ENCODE measurements at places on chromosomes 4 and X.

DNA sequence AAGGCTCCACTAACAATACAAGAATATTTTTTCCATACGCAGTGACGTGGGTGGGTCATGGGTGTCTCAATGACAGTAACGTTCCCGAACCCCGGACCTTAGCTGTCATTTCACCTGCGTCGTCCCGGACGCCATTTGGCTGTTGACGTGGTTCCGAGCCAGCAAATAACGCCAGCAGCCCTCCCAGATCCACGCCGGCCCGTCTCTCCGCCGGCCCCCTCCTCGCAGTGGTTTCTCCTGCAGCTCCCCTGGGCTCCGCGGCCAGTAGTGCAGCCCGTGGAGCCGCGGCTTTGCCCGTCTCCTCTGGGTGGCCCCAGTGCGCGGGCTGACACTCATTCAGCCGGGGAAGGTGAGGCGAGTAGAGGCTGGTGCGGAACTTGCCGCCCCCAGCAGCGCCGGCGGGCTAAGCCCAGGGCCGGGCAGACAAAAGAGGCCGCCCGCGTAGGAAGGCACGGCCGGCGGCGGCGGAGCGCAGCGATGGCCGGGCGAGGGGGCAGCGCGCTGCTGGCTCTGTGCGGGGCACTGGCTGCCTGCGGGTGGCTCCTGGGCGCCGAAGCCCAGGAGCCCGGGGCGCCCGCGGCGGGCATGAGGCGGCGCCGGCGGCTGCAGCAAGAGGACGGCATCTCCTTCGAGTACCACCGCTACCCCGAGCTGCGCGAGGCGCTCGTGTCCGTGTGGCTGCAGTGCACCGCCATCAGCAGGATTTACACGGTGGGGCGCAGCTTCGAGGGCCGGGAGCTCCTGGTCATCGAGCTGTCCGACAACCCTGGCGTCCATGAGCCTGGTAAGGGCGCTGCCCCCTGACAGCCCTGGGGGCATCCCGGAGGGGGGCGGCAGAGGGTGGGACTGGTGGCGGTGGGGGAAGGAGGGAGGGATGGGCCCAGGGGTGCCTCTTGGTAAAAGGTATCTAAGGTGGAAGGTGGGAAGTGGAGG lies at the start of gene CPE:
CPE (plus strand) TSS at position 264 of the 933 bp plus-strand sequence; CDS start at position 478, 214 bp downstream.
- DNase-seq = peak; percentile 93

- DNase-seq = no peak
Measured at GRCh38 chr4:186445040-186445439, 110.3 kb downstream of the MTNR1A start.

DNA sequence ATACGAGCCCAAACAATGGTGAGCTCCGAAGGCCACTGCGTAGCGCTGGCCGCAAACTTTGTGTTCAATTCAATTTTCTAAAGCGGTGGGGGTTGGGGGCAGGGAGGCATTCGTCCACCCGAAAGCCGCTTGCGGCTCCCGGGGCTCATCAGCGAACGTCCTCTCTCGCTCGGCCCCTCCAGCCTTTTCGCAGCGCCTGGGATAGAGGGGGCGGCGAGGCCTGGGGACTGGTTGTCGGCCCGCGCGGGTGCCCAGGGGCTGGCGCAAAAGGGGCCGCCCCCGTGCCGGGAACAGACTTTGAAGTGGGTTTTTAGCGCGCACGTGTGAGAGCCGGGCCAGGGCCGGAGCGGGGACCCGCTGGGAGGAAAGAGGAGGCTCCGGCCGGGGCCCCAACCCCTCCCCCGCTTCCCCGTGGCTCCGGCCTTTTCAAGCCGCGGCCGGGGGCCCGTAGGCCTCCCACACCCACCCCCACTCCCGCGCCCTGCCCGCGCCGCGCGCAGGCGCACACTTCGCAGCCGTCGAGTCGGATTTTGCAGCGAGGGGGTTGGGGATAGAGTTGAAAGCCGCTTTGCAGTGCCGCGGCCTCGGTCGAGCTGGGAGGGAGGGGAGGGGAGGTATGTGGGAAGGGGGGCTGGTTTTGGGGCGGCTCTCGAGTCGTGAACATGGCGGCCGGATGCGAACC lies 8.3 kb downstream of the ZIC3 start:
- DNase-seq = no peak

DNA sequence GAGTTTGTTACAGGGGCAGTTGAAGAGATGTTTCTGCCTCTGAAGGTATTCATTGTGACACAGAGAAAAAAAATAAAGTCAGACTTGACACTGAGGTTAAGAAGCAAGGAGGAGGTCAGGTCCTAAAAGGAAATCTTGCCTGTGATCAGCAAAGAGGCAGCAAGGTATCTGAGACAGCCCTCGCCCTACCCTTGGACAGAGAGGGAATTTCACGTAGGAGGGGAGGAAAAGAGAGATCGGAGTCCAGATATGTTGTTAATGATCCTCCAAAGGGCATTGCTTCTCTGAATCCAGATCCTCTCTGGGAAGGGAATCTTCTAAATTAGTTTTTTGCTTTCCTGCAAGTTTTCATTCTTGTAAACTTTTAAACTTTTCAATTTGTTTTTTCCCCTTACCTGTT lies 15.3 kb upstream of the PRR27 start:
- no peak for DNase-seq

GRCh38 chr4:30056016-30056766 lies 664.0 kb upstream of the PCDH7 start:
- DNase-seq = no peak

- no peak for DNase-seq
Measured at GRCh38 chr4:85707611-85708010, 232.7 kb downstream of the ARHGAP24 start.

GRCh38 chrX:113297437-113297836 lies 456.8 kb upstream of the AMOT start:
- DNase-seq = no peak

DNA sequence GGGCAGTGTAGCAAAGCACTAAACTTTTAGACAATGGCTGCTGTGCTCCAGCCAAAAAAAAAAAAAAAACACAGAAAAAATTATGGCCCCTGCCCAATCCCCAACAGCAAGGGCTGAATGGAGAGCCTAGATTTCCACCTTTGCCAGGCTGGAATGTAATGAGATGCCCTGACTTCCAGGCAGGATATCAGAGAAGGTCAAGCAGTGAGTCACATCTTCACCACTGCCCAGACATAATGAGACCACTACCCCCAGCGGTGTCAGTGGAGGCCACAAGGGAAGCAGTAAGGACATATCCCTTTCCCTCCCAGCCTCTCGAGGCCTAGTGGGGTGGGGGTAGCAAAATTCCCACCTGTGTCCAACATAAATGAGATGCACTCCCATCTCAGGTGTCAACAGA lies 216.3 kb upstream of the LEF1 start:
- no peak for DNase-seq

DNA sequence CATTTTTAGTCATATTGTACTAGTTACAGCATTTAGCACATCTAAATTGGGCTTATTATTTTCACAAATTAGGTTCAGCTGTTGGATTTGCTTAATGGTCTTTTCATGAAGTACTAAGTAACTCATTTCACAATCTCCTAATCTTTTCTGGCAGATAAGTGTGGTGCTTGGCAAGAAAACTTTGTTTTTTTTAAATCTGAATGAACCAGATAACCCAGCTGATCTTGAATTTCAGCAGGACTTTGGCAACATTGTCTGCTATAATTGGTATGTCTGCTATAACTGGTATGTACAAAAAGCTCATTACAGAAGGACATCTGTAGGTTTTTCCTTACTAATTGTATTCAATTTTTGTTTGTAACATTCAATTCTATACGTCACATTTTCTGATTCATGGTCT lies 22.7 kb downstream of the WDR19 start:
- no peak for DNase-seq

- DNase-seq = no peak
Measured at GRCh38 chr4:148112231-148112982, 329.8 kb downstream of the NR3C2 start.

- DNase-seq = no peak
Measured at GRCh38 chr4:56755901-56756300, 65.6 kb downstream of the SPINK2 start.

- DNase-seq = no peak
Measured at GRCh38 chrX:147351644-147352043, 537.1 kb upstream of the CXorf51A start.

GRCh38 chrX:155115174-155115819 lies 44.0 kb downstream of the BRCC3 start:
- DNase-seq = no peak

DNA sequence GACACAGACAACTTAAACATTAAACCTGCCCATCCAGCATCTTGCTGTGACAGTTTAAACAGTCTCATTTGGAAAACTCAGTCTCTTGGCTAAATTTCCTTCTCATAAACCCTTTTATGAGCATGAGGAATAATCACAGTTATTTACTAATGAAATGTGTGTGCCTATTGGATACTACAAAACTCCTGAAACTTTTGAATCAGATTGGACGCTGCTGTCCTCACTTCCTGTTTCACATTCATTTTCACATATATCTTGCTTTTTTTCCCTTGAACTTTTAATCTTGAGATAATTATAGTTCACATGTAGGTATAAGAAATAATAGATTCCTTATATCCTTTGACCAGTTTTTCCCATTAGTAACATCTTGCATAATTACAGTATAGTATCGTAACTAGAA lies 111.7 kb downstream of the CDKL5 start:
- DNase-seq = no peak

- no peak for DNase-seq
Measured at GRCh38 chr4:54607067-54607466, 50.7 kb upstream of the KIT start.

- DNase-seq = no peak
Measured at GRCh38 chr4:94368459-94368858, 25.8 kb upstream of the HPGDS start.

DNA sequence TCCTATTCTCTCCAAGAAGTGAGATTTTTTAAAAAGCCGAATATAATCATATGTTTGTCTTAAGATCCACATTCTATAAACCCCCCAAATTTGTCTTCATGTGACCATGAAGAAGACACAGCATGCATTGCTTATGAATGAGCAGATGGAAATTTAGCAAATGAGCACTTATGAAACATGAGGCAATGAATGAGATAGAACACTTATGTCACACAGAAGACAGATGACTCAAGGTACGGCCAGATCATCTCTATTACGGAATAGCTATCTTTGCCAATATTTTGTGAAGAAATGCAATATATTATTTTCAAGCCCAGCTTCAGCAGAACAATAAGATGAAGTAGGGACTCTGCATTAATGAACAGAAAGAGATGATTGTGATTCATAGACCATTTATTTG lies 21.4 kb downstream of the PHEX start:
- DNase-seq = no peak

GRCh38 chr4:140800666-140801065 lies 44.5 kb upstream of the TBC1D9 start:
- no peak for DNase-seq

DNA sequence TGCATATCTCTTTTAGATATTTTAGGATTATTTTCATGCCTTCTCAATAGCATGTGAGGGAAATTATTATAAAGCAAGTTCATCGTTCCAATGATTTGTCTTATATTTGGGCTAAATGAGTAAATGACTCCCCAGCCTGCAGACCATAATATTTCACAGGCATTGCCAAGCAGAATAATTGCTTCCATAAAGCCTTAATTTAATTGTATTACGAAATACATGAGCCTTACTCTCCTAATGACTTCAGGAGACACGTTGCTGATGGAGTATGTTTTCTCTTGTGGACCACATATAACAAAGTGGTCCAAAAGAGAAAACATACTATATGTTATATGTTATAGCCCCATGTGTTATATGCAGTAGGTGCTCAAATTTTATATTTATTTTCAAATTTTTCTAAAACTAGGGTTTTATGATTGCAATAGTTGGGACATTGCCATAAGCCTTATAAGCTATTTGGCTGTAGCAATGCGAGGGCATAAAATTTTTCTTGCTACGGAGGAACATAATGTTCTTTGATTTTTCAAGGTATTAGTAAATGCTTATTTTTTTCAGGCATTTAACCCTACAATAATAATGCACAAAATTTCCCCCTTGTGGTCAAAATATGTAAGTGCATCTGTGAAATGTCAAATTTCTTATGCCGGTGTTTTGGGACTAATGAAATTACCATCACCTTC lies 26.2 kb upstream of the TMPRSS11D start:
- DNase-seq = peak; percentile 37

DNA sequence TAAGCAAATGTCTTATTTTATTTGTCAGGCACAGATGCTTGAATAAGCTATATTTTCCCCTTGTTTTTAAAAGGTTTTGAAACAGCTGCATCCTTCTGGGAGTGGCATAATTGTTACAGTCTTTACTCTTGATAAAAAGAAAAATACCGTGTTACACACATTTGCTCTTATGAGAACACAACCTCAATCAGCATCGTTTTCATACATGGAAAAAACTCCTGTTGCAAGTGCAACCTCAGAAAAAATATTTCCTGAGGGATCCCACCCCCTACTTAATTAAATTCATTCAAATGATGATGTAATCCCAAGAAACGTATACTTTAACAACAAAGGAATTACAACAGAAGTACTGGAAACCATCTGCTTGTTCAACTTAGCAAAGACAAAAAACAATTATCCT lies 58.6 kb downstream of the SMAD1 start:
- no peak for DNase-seq

GRCh38 chr4:65482410-65482809 lies 187.9 kb downstream of the EPHA5 start:
- peak; percentile 63 for DNase-seq

GRCh38 chr4:76240236-76240635 lies 11.3 kb upstream of the FAM47E start:
- no peak for DNase-seq

GRCh38 chr4:89939994-89940393 lies 45.3 kb downstream of the MMRN1 start:
- DNase-seq = peak; percentile 67

DNA sequence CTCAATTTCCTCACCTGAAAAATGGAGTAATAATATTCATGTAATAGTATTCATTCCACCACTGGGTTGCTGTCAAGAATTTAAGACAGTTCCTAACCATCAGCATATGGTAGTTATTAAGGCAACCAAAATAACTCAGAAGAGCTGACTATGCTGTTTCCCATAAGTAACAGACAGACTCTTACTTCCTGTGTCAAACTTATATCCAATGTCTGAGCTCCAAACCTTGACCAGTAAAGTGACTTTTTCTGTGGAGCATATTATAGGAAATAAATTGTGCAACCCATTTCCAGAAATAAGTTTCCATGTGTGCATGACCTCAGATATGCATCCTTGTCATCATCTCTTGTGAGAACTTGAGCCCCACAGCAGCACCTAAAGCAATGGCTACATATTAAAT lies 78.8 kb downstream of the HADH start:
- DNase-seq = no peak

DNA sequence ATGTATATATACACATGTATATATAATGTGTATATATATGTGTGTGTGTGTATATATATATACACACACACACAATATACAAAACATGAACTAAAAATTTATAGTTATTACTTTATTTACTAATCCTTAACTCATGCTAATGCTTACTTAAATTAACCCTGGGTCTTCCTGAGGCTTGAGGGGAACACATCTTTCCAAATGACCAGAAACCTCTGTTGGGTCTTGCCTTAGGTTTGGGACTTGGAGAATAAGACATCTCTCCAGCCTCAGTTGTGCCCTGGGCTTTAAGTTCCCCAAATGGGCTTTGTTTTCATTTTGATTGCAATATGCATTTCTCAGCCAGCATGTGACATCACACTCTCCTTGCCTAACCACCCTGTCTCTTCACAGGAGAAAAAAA lies 7.7 kb downstream of the GEMIN8 start:
- no peak for DNase-seq
